T1000 (cell line): ENCODE measurements at places on chromosomes 5 and 9.

DNA sequence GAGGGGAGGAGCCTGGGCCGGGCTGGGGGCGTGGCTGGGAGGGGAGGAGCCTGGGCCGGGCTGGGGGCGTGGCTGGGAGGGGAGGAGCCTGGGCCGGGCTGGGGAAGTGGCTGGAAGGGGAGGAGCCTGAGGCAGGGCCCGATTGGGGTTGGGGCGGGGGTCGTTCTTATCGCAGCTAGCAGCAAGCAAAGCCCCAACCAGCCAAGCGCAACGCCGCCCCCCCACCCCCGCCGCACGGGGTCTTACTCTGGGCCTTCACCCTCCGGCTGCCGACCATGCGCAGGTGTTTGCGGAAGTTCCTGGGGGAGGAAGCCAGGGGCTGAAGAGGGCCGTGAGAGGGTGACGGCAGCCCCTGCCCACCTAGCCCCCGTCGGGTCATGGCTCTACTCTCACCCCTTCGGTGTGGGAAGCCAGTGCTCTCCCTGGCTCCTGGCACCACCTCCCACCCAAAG is 5.0 kb downstream of the NSMF start:
- no peak for DNase-seq

DNA sequence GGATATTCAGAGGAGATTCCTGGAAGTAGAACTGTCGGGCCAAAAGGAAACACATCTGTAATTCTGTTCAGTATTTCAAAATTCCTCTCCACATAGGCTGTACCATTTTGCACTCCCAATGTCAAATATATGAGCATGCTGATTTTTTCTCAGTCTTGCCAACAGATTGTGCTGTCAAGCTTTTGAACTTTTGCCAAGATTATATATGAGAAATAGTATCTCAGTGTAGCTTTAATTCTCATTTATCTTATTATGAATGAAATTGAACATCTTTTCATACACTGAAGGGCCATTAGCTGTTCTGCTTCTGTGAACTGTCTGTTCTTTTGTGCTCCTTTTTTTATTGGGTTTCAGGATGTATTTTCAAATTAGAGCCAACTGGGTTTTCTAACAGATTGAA is 907.1 kb downstream of the MAT2B start:
- DNase-seq, result no peak

DNA sequence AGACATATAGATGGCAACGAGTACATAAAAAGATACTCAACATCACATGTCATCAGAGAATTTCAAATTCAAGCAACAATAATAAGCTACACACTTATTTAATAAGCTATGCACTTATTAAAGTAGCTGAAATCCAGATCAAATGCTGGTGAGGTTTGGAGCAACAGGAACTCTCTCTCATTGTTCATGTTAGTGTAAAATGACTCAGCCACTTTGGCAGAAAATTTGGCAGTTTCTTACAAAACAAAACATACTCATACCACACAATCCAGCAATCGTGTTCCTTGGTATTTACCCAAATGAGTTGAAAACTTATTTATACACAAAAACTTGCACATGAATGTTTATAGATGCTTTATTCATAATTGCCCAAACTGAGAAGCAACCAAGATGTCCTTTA is 131.5 kb upstream of the NFIL3 start:
- no peak for DNase-seq

DNA sequence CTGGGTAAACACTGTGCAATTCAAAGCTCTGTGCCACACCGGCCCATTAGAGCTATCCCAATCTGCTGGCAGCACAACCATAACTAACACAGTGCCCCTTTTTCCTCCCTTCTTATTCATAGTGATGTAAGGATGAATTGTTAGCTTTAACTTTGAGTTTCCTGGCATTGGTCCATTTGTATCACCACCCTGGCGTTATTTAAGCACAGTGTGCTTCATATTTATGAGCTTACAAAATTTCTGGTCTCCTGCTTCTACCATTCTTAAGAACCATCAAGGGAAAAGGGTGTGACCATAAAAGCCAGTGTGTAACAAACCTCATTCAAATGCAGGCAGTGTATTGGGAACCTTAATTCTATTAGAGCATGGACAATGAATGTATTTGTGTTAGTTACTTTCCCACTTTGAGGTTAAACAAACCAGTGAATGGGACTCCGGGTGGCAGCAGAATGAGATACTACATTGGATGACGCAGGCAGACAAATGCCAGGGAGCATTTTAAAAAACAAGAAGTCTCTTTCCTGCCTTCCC is 222.6 kb downstream of the TMEM161B start:
- no peak for DNase-seq

DNA sequence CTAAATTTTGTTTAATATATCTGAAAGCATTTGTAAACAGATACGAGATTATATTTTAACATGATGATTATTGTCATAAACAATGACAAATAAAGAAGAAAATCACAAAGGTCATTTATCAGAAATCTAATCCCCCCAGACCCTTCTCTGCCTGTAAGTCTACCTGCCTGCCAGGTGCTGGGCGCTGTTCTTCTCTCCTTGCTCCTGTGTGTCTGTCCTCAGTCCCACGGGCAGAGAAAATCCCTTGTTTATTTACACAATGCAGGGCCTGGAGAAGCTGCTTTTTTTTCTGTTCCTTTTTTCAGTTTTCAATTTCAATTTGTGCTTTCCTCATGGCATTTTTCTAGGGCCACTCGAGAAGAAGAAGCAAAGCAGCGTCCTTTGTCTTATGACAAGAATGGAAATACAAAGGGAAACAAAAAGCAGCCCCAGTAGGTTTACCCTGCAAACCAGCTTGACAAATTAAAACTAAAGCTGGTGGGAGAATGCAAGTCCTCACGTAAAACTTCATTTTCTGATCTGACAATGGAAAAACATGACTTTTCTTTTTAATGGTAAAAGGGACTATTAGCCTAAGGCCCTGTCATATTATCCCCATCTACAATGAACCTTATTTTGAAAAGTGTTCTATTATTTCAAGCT is 282.4 kb upstream of the KLF9 start:
- DNase-seq, result no peak

DNA sequence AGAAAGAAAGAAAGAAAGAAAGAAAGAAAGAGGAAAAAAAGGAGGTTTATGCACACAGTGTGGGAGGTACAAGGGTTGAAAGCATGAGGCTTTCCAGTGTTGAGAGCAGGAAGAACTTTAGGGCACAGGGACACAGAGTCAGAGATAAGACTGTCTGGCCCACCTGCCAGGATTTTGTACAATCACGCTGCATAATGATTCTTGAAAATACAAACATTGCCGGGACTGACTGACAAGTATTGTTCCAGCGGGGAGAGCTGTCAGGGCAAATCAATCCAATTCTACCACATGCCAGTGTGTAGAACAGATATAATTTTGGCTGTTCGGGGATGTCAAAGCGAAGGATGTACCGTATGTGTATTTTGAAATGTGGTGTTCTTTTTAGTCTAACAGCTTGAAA is 254.7 kb downstream of the NTRK2 start:
- no peak for DNase-seq

- DNase-seq, result no peak
These were observed 10.0 kb upstream of the ZNF131 start for GRCh38 chr5:43110606-43111170.

- DNase-seq, result no peak
These were observed 6.9 kb downstream of the RPL37 start for GRCh38 chr5:40828021-40828631.

DNA sequence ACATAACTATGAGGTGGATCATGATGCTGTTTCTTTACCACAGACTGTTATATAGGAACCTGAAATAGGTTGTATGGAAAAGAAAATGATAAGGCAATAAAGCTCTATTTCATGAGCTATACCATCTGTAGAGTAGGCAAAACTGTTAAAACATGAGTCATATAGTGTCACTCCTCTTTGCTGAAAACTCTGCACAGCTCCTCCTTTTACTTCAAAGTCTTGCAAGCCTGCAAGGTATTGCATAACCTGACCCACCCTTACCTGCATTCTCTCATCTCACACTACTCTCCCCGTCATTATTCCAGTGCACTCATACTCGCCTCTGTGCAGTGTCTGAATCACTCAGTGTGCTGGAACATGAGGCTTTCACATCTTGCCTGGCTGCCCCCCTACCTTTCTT is 790.1 kb downstream of the EFNA5 start:
- DNase-seq, result no peak

GRCh38 chr9:105979290-105979689 is 284.9 kb downstream of the TMEM38B start:
- no peak for DNase-seq

- no peak for DNase-seq
These were observed 4.9 kb upstream of the RARS1 start for GRCh38 chr5:168481330-168481788.

DNA sequence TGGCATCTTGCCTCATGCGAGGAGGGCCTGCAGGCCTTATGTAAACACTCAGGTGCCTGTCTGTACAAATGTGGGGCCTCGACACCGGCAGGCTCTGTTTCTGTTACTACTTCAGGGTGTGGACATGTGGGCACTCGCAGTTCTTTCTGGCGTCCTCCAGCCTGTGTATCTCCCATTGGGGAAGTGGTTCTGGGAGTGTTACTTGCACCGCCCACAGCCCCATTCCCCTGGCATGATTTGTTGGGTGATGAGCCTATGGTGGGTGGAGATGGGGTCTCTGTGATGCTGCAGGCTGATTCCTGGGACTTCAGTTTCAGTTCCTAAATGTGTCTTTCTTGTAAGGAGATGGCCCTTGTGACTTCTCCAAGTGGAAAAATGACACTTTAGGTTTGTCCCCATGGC is 82.1 kb upstream of the PITX1 start:
- no peak for DNase-seq

GRCh38 chr5:157180374-157181264 is at the start of gene ITK:
Gene ITK, plus strand, starts transcription at chr5:157180840. Its CDS starts 138 bp downstream, at chr5:157180978.
- no peak for DNase-seq

- DNase-seq, result no peak
These were observed 21.2 kb upstream of the PANK3 start for GRCh38 chr5:168600409-168600808.

DNA sequence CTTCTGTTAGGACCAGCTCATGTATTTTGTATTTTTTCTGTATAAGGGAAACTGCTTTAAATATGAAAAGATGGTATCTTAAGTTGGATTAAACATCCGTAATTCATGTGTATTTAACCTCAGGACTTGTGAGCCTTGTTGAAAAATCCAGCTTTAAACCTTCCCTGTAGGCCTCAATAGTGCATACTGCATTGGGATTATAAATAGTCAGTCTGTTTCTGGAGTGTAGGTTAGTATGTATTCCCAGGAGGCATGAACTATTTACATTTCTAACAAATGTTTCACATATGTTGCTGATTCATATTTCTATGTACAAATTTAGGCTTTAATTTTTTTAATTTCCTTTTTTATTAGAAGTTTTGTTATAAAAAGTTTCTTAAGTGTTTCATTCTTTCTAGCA is 137.9 kb upstream of the GRHPR start:
- DNase-seq, result no peak

DNA sequence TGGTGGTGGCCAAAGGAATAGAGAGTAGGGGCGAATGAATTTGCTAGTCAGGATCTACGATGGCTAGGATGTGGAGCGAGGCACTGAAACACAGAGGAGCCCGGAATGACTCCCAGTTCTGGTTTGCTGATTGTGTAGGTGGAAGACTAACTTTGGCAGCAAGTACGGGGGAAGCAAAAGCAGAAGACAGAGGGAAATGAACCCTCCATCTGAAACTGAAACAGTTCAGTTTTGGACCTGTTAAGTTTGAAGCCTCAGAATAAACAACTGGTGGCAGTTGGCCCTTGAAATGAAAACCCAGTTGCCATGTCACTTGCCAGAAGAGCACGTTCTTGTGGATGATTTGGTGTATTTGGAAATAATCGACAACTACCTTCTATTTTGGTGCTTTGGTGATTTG is 15.4 kb upstream of the SMIM15 start:
- no peak for DNase-seq

DNA sequence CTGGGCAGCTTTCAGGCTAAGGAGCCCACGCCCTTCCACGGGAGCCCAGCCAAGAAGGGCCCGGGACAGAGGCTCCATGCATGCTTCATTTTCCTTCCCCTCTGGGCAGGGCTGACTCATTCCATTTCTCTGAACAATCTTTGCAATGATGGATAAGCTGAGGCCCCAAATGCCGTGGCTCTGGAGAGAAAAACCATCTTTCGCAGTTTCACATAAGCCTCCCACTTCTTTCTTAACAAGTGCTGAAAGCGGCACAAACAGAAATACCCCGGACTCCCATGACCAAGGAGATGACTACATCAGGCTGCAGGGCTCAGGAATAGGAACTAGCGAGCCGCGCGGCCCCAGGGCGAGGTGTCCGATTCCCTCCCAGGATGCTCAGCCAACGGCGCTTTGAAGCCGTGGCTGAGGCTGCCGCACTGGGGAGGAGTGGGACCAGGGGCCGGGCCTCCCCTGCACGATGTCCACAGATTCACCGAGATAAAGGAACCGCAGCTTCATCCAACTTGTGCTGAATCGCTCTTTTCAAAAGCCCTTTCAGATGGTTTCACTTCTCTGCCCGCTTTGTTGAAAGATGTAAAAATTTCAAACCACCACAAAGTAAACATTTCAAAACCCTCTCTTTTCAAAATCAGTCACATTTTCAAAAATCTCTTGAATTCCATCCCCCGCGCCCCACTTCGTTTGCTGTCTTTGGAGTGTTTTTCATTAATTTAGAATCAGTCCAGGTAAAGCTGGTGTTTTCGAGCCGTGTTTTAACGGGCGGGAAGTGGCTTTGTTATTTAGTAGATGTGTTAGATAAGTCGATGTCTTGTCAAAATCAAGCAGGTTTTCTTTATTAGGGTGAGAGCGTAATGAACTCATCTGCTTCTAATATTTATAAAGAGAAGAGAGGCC is 96.5 kb upstream of the LMX1B start:
- DNase-seq, result peak; percentile 74
